ENCODE measurements at places on chromosomes 5 and 9.
A peak's percentile ranks its signal among the peaks of the same experiment; 100 is the strongest.

DNA sequence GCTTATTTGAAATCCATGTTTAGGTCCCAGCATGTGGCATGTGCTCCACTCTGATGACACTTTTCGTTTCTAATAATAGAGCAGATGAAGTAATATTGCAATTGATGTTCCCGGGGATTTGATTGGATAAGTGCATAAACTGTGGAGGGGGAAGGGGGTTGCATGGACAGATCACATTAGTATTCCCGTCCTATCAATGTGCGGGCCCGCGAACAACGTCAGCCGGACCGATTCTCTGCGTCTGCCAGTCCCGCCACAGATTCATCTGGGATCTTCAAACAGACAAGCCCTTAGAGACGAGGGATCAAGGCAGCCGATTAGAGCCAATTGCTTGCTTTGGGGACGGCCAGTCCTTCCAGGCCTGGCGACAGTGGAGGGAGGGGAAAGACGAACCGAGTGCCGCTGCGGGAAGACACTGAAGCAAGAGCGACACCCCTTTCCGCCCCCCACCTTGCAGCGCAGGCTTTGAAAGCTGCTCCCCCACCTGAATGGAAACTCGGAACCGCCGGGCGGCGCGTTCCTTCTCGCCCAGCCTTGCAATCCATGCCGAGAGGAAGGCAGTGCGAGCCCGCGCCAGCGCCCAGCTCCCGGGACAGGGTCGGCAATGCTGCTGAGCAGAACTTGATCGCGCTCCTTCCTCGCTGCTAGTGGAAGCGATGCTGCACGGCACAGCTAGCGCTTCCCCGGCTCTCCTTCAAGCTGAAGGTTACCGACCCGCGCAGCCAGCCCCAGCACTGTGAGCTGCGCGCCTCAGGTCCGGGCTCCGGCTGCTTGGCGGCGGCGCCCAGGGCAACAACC is at the start of gene RGS7BP:
TSS of gene RGS7BP (plus strand) at position 247 of the 798 bp plus-strand sequence. CDS start 610 bp downstream, outside the sequence.
- DNase-seq, result peak; percentile 1

GRCh38 chr5:40271476-40271875 is 408.2 kb upstream of the PTGER4 start:
- DNase-seq, result no peak

DNA sequence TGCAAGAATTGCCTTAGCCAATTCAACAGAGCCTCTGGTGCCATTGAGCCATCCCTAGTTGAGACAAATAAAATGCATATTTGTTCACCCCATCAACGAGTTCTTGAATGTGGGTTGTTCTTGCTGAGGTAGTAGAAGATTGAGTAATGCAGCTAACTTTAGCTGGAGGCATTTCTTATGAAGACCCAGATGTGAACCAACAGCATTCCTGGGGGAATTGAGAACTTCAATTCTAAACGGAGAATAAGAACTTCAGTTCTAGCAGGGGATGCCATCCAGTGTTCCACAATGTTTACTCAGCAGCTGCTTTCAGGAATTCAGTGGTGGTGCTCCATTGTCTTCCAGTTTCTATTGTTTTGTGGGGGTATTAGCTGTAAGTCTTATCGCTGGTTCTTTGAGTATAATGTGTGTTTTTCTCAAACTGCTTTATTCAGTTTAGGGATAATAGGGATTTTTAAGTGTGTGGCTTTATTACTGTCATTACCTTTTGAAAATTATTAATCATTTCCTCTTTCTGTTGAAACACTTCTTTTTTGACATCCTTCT is 1968.2 kb upstream of the NUDT12 start:
- DNase-seq, result no peak

DNA sequence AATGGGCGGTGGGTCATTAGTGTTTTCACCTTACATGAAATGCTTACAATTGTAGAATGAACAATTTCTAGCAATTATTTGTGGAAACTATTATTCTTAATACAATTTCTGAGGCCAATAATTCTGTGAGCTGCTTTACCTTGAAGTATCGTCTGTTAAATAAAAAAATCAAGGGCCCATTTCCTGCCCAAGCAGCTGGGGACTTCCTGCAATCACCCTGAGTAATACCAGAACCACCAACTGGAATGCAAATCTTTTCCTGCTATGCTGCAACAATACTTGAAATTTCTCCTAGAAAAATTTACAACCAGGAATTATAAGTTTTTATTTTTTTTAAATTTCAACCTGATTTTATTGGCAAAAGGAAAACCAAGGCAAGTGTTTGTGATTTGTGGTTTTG is 52.6 kb downstream of the ADAMTS16 start:
- DNase-seq, result no peak

DNA sequence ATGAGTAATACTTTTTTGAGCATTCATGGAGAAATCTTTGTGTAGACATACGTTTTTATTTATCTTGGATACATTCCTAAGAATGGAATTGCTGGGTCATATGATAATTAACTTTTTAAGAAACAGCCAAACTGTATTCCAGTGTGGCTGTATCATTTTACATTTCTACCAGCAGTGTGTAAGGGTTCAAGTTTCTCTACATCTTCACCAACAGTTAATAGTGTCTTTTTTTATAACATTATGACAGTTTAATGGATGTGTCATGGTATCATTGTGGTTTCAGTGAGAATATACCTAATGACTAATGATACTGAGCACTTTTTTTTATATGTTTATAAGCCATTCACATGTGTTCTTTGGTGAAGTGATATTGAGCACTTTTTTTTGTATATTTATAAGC is 52.4 kb downstream of the NIPBL start:
- peak; percentile 93 for DNase-seq

- peak; percentile 98 for DNase-seq
Observed at GRCh38 chr5:115419846-115420585, 123.6 kb upstream of the CCDC112 start.

DNA sequence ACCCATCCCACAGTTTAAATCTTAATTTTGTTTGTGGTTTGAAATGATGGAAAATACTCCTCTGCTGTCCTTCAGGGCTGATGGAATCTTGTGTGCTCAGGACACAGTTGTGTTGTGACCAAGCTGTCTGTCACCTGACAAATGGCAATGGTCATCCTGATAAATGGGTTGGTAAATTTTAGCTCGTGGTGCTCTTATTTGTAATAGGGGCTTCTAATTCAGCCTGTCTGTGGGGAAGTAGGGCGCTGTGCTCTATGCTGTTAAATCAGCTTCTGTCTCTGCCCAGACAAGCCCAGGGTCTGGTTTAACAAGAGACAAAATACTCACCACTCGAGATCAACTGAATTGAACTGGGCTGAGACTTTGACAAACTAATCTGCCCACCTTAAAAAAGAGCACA is 4.5 kb downstream of the LRRTM2 start:
- no peak for DNase-seq

DNA sequence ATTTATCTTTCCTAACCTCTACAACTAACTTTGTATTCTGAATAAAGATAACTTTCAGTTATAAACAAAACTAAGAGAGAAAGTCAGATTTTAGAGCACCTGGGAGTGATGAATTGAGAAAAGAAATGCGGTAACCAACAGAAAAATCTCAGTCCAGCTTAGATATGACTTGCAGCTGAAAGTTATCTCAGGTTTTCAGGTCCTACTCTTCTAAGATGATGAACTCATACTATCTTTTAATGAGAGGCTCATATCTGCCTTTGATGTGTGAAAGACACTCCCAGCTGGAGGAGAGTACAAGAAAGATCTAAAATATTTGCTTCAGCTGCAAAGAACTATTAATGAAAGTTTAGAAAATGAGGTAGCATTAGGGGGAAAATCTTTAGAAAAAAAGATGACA is 190.5 kb downstream of the DENND1A start:
- no peak for DNase-seq

GRCh38 chr5:74766418-74766848 is 484 bp downstream of the GFM2 start:
- DNase-seq, result peak; percentile 53

DNA sequence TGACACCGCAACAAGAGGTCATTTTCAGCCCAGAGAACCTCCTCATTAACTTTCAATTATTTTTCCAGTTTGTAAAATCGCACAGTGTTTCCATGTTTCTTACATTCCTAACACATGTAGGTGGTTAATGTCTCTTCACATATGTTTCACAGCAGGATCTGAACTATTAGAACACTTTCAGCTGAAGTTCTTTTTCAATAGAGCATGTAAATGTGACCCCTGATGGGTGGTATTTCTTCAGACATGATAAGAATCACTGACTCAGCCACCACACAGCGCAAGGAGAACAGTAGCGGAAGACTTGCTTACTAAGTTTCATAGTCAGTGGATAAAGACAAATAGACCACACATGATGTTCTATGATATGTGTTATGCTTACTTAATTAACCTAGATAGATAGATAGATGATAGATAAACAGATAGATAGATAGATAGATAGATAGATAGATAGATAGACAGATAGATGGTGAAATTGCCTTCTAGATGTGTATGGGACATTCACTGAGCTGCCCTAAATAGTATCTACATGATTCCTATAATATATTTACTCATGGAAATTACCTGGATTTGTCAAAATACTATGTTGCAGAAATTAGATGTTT is 1992.1 kb upstream of the NUDT12 start:
- DNase-seq, result no peak

DNA sequence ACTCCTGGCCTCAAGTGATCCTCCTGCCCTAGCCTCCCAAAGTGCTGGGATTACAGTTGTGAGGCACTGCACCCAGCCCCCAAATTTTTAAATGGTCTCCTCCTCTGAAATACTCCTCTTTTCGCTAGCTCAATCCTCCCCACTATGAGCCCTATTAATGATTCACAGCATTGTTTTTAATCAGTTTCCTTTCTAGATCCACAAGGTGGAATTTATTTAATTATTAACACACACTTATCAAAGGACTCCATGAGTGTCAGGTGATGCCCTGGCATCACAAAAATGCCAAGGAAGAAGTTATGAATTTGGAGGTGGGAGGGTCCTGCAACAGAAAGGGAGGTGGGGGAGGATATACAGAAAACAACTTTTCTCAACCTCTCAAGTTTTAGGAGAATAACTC is 806.5 kb downstream of the PRELID2 start:
- DNase-seq, result no peak

- no peak for DNase-seq
Observed at GRCh38 chr9:31683116-31683515, 701.3 kb upstream of the ACO1 start.

DNA sequence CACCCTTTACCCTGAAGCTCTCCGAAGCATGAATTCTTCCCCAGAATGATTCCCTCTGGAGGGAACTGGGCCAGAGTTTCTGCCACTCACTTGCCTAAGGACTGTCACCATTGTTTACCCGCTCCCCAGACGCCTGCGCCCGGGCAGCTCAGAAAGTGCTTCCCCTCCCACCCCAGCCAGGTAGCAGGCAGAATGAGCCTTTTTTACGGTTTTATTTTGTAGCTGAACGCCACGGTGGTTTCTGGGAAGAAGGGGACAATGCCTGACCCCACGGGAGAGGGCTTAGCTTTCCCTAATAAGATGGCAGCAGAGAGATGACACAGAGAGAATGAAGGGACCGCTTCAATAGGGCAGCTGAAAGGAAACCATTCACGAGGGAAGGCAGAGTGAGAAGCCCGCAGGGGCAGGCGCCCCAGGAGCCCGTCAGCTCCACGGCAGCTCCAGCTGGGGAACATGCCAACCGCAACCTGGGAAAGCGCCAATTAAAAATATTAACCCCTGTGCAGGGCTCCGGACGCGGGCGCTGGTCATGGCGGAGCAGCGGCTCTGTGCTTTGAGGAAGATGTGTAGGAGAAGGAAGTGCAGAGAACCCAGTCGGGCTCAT is 20.4 kb upstream of the NTNG2 start:
- DNase-seq, result no peak

GRCh38 chr9:138037140-138037539 is 159.6 kb downstream of the CACNA1B start:
- DNase-seq, result no peak

GRCh38 chr5:25909163-25909562 is 1129.2 kb downstream of the CDH9 start:
- DNase-seq, result no peak

- no peak for DNase-seq
Observed at GRCh38 chr5:32138839-32139493, 35.2 kb downstream of the GOLPH3 start.

GRCh38 chr5:6719896-6720560 is 6.8 kb downstream of the TENT4A start:
- DNase-seq, result no peak

GRCh38 chr9:9257999-9258498 is 1354.8 kb downstream of the PTPRD start:
- no peak for DNase-seq

- DNase-seq, result no peak
Observed at GRCh38 chr5:178177569-178177968, 9.6 kb downstream of the GMCL2 start.

DNA sequence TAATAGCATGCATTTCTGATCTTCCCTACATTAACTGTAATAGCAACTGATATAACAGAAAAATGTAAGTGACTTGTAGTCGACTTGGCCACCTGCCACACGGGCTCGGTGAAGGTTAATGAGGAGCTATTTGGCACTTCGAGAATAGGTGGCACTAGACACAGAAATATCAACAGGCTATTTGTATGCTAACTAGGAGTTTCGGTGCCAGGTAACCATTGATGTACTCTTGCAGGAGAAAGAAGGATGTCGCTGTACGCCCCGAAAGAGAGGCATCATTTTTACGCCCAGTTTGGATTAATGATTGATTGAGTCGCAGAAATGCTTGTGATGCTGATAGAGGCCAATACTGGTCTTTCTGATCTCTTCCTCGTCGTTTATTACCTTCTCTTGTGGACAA is 516 bp upstream of the DMRT2 start:
- DNase-seq, result no peak

DNA sequence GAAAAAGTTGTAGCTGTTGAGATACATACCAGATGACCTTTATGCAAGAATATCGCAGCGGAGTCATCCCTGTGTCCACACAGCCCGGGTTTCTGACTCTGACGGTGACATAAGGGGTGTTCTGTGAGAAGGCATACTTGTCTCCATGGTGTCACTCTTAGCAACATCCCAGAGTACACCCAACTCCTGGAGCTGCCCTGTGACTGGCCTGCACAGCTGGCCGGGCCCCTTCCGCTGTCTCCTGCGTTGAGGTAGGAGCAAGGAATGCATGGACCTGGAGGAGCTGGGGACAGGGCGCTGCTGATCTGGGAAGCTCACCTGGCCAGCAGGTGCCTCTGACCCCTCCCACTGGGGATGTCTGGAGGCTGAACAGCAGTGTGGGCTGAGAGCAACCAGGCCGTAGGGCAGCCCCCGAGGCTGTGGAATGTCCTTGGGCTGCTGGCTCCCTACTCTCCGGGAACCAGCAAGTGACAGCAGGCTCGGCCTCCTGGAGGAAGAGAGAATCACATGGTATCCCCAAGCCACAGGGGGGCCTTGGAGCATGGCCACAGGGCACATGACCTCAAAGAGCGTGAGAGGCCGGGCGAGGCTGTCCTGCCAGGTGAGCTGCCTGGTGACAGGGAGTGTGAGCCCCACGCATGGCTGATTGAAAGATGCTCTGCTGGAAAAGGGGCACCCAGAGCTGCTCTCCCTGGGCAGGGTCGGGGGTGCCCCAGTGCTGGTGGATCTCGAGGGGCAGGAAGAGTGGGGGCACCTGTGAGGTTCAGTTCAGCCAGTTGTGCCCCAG is 113.4 kb downstream of the MRPL36 start:
- no peak for DNase-seq

DNA sequence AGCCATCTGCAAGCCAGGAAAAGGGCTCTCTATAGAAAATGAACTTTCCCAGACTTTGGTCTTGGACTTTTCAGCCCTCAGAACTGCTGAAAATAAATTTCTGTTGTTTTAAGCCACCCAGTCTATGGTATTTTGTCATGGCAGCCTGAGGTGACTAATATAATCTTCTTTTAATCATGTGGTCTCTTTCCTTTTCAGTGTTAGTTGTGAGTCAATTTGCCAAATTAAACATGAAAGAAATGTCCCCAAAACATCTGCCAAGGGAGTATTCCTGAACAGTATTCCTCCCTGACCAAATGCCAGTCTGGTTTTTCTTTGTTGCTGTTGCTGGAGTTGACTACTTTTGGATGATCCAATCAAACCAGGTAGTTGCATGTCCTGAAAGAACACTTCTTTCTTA is 4.7 kb upstream of the YTHDC2 start:
- no peak for DNase-seq
